WTC11 (cell line): ENCODE measurements at places on chromosomes 2 and 18. TPM values are rescaled to one million over a fixed set of nuclear protein-coding genes. Genes with fewer than 3 reads are reported as not detected.

GRCh38 chr18:63971320-63972001 is 1.6 kb downstream of the SERPINB8 start:
- DNase-seq: no peak

DNA sequence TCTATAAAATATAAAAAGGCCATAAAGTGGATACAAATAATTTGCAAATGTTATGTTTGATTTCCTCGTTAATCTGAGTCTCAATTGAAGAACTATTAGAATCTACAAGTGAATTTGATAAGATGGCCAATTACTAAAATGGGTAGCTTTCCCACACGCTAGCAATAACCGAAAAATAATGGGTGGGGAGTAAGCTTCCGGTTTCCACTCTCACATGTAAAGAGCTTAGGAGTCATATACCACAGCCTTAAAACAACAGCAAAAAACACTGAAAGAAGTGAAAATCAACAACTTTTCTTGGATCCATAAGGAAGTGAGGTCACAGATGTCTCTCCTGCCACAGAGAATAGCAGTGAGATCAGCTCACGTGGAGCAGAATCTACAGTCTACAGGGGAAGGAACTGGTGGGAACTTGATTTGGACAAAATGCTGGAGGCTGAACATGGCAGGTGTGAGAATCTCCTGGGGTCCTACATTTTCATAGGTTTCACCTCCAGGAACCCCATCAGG is 18.6 kb downstream of the THAP4 start:
- DNase-seq: no peak

GRCh38 chr2:128215897-128216642 is 102.6 kb downstream of the HS6ST1 start:
- DNase-seq: no peak

DNA sequence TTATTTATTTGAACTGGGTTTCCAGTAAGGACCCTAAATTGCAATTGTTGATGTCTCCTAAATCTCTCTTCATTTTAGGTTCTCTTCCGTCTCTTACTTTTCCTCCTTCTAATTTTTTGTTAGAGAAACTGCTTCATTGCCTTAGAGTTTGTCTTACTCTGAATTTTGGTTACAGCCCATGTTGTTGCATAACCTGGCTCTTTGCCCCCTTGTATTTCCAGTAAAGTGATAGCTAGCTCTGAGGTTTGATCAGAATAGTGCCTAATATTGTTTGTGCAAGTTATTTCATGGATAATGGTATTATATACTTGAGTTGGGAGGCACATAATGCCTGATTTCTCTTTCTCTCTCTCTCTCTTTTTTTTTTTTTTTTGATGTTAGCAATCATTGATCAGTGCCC is 71.8 kb downstream of the MGAT5 start:
- DNase-seq: no peak

DNA sequence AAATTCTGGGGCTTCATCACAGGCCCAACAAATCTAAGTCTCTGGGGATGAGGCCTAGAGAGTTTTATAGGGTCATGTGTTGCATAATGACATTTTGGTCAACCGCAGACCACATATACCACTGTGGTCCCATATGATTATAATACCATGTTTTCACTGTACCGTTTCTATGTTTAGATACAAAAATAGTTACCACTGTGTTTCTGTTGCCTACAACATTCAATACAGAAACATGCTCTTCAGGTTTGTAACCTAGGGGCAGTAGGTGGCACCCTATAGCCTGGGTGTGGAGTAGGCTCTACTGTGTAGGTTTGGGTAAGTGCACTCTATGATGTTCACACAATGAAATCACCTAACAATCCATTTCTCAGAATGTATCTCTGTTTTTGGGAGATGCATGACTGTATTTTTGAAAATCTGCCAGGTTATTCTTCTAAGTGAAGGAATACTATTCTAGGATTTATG is 485.2 kb downstream of the PTPRM start:
- no peak for DNase-seq

DNA sequence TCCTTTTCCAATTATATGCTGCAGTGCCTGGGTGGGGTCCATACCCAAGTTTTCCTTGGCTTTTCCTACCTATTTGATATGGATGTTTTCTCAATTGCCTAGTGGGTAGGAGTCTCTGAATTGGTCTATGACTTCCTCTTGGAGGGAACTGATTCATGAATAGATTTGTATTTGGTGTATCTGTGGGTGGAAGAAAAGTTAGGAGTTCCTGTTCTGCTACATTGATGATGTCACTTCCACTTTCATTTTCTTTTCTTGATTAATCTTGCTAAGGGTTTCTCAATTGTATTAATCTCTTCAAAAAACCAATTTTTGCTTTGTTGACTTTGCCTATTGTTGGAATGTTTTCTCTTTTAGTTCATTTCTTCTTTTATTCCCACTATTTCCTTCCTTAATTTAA is 37.4 kb upstream of the SLC9A2 start:
- DNase-seq: no peak

DNA sequence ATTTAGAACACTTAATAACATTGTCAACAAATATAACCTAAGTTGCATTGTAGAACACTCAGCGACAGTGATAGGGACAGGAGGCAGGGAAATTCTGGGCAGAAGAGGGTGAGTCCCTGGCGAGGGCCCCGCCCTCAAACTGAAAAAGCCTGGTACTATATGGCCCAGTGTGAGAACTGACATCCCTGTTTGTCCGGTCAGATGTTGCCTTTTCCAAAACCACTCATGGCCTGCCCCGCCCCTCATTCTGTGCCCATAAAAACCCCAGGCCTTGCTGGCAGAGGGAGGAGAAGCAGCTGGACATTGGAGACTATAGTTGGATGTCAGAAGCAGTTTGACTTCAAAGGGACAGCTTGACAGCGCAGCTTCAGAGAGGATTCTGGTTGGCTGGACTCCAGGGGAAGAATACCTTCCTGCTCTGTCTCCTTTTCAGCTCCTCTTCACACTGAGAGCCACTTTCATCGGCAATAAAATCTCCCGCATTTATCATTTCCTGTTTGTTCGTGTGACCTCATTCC is 47.0 kb downstream of the FAM117B start:
- no peak for DNase-seq

The SLC16A14 gene
- 1.7 to 2.7 TPM (median 2.6 TPM) in 3 replicates for total RNA-seq

The FSHR gene
- not detected in 3 replicates for total RNA-seq

The PROKR1 gene
- total RNA-seq: 2.6 to 4.4 TPM (median 2.8 TPM) in 3 replicates

GRCh38 chr18:8960740-8961657 is 141.5 kb upstream of the NDUFV2 start:
- no peak for DNase-seq

DNA sequence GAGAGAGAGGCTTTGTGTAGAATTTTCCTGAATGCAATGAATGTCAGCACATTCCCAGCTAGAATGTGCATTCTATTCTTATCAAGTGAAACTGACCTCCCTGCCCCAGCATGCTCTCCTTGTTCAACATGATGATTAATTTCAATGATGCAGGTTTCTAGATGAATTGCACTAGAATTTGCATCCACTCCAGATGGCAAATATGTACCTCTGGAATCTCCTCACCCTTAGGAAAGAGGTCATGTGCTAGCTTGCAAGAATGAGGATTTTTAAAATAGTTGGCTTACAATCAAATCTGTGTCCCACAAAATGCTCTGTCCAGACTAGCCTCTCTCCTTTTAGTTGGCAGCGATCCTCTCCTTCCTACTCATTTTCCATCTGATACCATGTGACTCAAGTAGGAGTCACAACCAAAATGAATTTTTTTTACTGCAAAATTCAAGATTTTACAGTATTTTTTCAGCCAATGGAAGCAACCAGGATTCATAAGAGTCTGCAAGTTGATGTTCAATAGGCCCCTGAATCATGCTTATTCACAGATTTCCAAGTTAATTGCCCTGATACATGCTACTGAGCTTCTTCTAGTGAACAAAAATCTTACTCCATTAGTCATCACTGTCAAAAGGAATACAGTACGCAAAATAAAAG is 21.0 kb upstream of the STAT4 start:
- DNase-seq: no peak

DNA sequence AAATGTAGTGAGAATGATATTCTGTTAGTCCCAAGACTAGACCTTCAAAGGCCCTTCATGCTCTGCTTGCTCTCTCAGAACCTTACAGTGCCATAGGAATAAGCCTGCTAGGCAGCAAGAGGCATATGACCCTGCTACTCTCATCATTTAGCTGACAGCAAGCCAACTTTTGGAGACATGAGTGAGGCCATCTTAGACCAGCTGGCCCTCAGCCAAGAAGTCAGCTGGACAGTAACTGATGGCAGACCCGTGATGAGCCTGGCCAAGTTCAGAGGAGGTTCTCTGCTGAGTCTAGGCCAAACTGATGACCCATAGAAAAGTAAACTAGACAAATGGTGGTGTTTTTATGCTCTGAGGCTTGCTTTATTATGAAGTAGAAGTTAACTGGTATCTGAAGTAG is 82.6 kb downstream of the C18orf54 start:
- no peak for DNase-seq

DNA sequence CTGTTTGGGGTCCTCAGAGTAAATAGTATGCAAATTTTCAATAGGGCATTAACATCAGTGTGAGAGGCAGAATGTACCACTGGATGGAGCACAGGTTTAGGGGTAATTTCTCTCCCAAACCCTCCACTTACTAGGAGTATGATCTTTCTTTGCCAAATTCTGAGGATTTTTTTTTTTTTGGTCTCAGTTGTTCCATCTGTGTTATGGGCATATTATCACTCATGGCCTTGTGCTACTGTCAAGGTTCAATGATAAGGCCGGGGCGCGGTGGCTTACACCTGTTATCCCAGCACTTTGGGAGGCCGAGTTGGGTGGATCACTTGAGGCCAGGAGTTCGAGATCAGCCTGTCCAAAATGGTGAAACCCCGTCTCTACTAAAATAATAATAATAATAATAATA is 30.2 kb upstream of the ZEB2 start:
- no peak for DNase-seq

The STK16 gene
- total RNA-seq: 27.4 to 28.8 TPM (median 27.5 TPM) in 3 replicates

GRCh38 chr2:192267484-192267883 is 72.8 kb upstream of the TMEFF2 start:
- no peak for DNase-seq

DNA sequence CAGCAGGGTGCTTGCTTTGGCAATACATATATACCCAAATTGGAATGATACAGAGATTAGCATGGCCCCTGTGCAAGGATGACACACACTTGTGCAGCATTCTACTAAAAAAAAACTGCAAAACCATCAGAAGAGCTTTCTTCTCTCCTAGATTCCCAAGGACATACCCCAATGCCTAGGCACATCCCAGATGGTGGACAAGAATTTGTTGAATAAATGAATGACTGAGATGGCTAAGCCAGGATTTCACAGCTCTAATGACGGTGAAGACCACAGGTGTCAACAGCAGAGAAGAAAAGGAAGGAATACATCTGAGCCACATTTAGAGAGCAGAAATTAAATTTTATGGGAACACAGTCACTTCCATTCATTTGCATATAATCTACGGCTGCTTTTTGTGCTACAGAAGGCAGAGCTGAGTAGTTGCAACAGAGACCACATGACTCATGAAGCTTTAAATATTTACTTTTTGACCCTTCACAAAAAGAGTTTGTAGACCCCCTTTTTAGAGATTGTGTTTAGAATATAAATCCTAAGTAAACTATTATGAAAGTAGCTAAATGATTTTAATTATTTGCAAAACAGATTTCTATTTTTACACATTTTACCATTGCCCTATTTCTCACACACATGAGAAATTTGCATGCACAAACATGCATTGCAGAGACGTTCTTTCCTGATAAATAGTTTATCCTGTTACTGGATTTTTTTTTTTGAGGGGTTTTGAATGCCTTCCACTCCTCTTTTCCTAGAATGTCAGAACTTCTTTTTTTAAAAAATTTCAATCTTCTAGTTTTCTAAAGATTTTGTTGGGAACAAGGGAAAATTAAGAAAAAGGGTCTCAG is 119.0 kb downstream of the PMAIP1 start:
- DNase-seq: no peak

GRCh38 chr2:36539631-36540030 is 58.3 kb downstream of the FEZ2 start:
- DNase-seq: no peak

- DNase-seq: no peak
These were observed 46.1 kb upstream of the FOSL2 start for GRCh38 chr2:28346587-28346986.

GRCh38 chr2:23617167-23617810 is 232.3 kb downstream of the KLHL29 start:
- DNase-seq: no peak

The ABCB11 gene
- total RNA-seq: 0.02 to 0.77 TPM (median 0.02 TPM) in 3 replicates

The EXOC6B gene
- 33.7 to 38.1 TPM (median 37.7 TPM) in 3 replicates for total RNA-seq

The HOXD9 gene
- total RNA-seq: not detected in 3 replicates

The FAM98A gene
- total RNA-seq: 66.3 to 91.1 TPM (median 78.4 TPM) in 3 replicates

GRCh38 chr2:84854850-84855249 is 26.0 kb downstream of the TRABD2A start:
- no peak for DNase-seq
